ENCODE measurements at places on chromosomes 4 and X.

DNA sequence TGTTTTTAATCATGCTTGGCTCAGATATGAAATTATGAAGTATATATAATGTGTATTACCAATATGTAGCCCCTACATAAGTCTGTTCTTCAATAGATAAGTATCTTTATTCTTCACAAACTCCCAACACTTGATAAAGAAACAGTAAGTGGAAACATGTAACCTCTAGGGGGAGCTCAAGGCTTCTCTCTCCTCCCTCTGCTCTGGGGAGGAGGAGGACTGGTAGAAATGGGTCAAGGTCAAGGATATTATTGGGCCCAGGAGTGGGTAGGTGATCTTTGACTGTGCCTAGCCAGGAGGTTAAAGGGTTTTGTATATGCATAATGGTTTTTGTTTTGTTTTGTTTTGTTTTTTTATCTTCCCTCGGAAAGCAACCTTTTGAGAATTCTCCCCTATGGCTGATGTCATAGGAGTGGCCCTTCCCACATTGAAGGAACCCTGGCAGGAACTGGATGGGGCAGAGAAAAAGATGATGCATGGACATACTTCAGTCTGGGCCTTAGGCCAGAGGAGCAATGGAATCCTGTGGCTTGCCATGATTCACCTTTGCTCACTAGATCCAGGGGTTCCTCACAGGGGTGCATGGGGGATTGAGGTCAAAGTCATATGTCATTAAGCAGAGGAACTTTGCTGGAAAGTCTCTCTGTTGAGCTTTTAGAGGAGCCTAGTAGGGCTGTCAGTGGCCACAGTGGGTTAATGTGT, 460.3 kb downstream of the MID1IP1 start:
- peak; percentile 21 for DNase-seq

DNA sequence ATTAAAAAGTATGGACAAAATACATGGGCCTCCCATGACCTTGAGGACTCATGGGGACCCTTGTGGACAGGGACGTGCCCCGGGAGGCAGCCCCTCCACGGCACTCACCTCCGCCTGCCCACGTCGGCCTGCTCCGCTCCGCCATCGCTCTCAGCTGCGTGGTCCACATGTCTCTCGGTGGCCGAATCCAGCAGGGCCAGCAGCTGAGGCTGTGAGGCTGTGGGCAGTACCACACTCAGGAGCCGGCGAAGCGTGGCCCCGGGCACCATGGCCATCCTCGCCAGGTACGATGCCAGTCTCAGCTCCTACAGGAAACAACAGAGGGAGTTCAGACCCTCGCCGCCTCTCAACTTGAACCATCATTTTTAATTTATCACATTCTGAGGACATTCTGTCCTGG, 140.0 kb downstream of the EVC2 start:
- no peak for DNase-seq

DNA sequence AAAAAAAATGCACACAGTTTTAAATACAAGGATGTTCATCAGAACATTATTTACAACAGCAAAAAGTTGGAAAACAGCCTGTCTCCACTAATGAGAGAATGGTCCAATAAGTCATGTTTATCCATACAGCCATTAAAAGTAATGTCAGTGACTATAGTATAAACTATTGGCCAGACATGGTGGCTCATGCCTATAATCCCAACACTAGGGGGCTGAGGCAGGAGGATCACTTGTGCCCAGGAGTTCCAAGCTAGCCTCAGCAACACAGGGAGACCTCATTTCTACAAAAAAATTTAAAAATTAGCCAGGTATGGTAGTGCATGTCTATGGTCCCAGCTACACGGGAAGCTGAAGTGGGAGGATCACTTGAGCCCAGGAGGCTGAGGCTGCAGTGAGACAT, 48.1 kb upstream of the IL13RA1 start:
- no peak for DNase-seq

DNA sequence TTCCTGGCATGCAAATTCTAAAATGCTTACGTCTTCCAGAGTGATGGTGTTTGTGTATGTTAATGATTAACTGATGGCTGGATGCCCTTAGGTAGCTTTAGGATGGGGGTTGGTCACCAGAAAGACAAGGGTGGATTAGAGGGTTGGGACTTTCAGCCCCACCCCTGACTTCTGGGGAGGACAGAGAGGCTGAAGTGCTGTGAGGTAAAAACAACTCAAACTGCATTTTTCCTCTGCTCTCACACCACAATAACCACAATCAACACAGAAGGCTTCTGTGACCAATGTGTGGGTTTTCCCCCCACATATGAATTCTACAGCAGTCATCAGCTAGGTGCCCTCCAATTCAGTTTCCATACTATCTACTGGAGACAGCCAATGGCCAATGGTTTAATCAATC, 18.7 kb upstream of the DDIT4L start:
- DNase-seq = no peak

- DNase-seq = no peak
Measured at GRCh38 chrX:137342969-137343368, 223.0 kb upstream of the ZIC3 start.

- no peak for DNase-seq
Measured at GRCh38 chr4:106587558-106587957, 219.0 kb upstream of the GIMD1 start.

DNA sequence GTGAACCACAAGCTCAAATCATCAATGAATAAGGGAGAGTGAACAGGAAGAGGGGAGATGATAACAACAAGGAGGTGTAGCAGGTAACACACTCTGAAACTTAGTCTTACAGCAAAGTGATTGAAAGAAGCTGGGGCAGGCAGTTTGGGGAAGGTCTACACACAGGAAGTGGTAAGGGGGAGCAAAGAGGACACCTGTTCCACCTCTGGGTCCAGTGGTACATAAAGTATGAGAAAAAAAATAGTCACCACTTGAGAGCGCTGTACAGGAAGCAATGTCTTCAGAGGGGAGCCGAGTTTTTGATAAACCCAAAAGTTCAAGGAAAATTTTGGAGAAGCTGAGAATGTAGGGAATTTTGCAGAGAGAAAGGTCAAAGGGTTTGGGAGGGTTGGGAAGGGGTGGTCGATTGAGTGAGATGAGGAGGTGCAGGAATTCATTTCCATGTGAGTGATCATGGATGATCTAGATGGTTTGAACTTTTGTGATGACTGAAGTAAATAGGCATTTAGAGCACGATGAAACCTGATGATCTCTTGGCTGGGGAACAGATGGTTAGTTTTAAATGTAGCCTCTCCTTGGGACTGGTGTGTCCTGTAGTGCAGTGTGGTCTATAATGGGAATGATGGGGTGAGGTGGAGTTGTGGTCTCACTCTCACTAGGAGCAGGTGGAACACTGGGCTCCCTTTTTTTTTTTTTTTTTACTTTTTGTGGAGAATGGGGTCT, 142.0 kb downstream of the RBMX2 start:
- no peak for DNase-seq

- DNase-seq = no peak
Measured at GRCh38 chrX:71545364-71545763, 12.5 kb downstream of the OGT start.

GRCh38 chr4:145719752-145720624, 40.0 kb downstream of the C4orf51 start:
- no peak for DNase-seq

GRCh38 chr4:25792876-25793275, 69.9 kb downstream of the SEL1L3 start:
- DNase-seq = no peak

- no peak for DNase-seq
Measured at GRCh38 chr4:103075435-103075893, 1.1 kb downstream of the SLC9B2 start.

- no peak for DNase-seq
Measured at GRCh38 chr4:1177274-1178141, 5.1 kb upstream of the SPON2 start.

DNA sequence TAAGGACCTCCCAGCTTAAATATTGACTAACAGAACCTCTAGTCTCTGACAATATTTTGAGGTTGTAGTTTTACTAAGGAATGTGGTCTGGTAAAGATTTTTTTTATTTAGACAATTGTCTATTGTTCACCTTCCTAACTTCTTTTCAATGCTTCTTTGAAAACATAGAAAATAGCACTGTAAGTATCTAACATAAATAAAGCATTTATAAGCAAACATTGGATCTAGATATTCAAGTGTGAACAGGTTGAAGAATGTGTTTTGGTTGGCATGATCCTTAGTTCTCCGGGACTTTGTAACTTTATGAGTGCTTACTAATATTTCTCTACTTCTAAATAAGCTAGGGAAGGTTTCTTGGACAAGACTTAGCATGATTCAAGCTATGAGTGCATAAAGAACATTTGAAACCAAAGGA, 285.4 kb upstream of the ARSJ start:
- no peak for DNase-seq
